Epithelial cell of alveolus of lung (primary cell): ENCODE measurements at places on chromosomes 12 and 14. TPM values are rescaled to one million over a fixed set of nuclear protein-coding genes. Genes with fewer than 3 reads are reported as not detected.

Gene KIF26A
- 0.26 and 1.2 TPM in 2 replicates for total RNA-seq

Gene MUCL1
- total RNA-seq = not detected in 2 replicates

Gene ARHGAP9
- total RNA-seq = 0.26 and 2.2 TPM in 2 replicates

Gene POTEM
- not detected in 2 replicates for total RNA-seq

Gene PEBP1
- total RNA-seq = 192 and 254 TPM in 2 replicates

Gene TRPV4
- total RNA-seq = 1.2 and 8.7 TPM in 2 replicates

Gene SLC6A13
- 2.0 TPM in 1 of 2 replicates, not detected in the other for total RNA-seq

Gene TTC6
- total RNA-seq = 0.13 TPM in 1 of 2 replicates, not detected in the other

Gene SYNDIG1L
- 0.13 and 2.5 TPM in 2 replicates for total RNA-seq

Gene NAV3
- total RNA-seq = 26.0 and 42.5 TPM in 2 replicates

Gene ANGEL1
- total RNA-seq = 7.8 and 13.3 TPM in 2 replicates
